ENCODE measurements at places on chromosomes 3 and 15.

GRCh38 chr15:89051875-89052274 is 36.4 kb upstream of the ABHD2 start:
- no peak for DNase-seq

DNA sequence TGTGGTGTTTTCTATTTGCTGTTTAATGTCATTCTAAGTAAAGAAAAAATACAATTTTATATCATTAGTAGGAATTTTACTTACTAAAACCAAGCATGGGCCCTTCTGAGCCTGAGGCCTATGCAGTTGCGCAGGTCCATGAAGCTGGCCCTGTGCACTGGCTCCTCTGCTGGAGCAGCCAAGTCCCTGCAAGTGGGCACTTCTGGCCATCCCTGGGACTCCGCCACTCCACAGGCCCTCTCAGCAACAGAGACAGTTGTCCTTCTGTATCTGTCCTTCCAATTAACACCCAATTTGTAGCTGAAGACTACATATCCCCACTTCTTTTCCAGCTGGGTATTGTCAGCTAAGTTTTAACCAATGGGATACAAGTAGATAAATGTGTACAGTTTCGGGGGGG is 49.9 kb upstream of the RYK start:
- no peak for DNase-seq

GRCh38 chr15:76006136-76006778 is 6.0 kb downstream of the NRG4 start:
- DNase-seq = no peak

DNA sequence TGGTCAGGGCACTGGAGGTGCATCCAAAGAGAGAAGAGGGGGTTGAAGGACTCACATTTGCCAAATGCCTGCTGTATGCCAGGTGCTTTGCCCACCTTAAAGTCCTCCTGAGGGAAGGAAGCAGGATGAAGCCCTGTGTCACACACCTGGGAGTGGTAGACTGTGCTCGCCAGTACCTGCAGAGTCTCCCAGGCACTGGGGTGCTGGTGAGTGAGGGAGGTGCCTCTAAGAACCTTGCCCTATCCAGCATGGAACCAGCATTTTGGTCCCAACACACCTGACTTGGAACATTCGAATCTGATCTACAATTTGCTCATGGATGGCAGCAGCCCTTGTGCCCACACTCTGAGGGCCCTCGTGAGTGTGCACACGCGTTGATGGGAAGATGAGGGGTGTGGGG is 76.7 kb downstream of the SEC22A start:
- no peak for DNase-seq

- DNase-seq = no peak
Measured at GRCh38 chr3:153866901-153867300, 254.3 kb upstream of the ARHGEF26 start.

DNA sequence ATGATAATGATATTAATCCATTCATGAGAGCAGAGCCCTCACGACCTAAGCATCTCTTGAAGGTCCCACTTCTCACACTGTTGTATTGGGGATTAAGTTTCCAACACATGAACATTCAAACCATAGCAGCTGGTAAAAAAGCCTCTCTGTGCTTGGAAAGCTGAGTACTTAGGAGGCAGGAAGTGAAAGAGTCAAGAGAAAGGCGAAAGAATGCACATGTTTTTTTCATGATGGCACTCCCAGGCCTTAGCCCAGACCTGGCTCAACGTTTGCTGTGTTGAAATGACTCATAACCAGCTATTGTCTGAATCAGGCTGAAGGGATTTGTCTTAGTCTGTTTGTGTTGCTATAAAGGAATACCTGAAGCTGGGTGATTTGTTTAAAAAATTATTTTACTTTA is 84.4 kb upstream of the RGMA start:
- DNase-seq = no peak

DNA sequence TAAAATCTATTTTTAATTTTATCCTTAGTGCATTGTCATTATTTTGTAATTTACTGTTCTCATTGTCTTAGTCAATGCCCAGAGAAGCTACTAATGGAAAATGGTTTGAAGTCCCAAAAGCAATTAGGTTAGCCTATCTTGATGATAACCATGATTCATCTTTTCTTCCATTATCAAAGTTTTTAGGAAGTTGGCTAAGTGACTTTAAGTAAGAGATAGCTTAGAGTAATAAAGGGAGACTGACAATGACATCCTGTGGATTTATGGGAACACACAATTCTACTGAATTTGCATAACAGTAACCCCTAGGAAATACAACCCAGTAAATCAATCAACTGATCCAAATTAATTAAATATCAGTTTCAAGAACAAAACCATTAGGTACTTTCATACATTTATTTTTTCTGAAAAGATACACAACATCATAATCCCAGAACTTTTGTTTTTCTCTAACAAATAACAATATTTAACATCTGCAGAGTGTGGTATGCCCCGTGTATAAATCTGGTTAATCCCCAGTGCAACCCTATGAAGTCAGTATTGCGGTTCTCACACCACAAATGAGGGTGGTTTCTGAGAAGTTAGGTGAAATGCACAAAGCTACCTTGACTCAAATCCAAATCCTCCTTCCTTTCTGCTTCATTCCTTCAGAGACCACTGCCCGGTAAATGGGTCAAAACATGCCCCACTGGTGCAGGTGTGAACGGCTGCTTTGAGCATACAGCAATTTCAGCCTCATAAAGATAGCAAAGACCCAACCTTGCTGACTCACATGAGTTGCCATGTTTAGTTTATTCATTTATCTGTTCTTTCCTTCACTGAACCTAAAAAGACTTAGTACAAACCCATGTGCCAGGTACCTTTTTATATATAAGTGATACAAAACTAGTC is 202.1 kb downstream of the TBL1XR1 start:
- no peak for DNase-seq

- DNase-seq = no peak
Measured at GRCh38 chr3:49759226-49759625, 27.1 kb downstream of the IP6K1 start.
